ENCODE measurements at places on chromosomes 6 and 20.

- no peak for DNase-seq
These were observed 56.0 kb downstream of the NOL4L start for GRCh38 chr20:32528905-32529670.

GRCh38 chr6:137892271-137892708, 25.2 kb downstream of the TNFAIP3 start:
- no peak for DNase-seq

- no peak for DNase-seq
These were observed 11.5 kb downstream of the BPI start for GRCh38 chr20:38315290-38315966.

DNA sequence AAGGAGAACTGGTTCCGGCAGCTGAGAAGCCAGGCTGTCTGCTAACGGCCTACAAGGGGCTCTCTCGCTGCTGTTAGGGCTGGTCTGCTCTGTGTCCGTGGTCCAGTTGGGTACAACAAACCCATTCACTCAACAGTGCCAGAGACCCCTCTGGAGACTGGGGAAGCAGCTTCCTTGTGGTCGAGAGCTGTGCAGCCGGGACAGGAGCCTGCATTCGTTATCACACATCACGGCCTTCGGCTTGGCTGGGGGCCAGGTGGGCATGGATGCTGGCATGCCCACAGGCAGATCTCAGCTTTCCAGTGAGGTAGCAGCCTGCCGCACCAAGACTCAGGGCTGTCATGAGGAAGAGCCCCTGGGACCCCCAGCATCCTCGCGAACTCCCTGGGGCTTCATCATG, 124.7 kb downstream of the PREX1 start:
- DNase-seq: no peak

GRCh38 chr6:14762077-14762476, 483.8 kb upstream of the JARID2 start:
- no peak for DNase-seq

- no peak for DNase-seq
These were observed 538.6 kb upstream of the RNF217 start for GRCh38 chr6:124423621-124424020.

DNA sequence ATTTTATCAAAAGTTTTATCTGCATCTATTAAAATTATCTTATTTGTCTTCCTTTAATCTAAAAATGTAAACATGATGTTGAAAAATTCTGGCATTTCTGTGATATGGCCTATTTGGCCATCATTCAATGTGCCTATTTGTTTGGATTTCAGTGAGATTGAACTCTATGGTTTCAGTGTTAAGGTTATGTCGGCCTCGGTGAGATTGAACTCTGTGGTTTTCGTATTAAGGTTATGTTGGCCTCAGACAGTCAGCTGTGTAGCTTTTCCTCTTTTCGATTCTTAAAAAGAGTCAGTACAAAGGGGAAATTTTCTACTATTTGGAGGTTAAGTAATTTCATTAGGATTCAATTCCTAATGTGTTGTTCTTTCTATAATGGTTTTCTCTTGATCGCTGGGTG, 320.6 kb downstream of the PACRG start:
- DNase-seq: no peak

DNA sequence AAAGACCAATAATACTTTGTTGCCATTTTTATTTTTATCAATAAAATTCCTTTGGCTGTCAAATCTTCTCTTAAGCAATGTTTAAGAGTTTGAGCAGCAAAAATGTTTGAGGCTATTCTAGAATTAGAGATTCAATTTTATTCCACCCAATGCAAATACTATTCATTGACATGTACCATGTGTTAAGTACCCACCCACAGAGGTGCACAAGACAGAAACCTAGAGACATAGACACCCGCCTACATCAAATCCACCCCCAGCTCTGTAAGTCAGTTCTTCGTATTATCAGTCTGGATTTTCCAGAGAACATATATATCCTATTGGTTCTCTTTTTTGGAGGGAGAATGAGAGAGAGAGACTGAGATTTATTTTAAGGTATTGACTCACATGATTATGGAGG, 463.7 kb downstream of the EPM2A start:
- no peak for DNase-seq

DNA sequence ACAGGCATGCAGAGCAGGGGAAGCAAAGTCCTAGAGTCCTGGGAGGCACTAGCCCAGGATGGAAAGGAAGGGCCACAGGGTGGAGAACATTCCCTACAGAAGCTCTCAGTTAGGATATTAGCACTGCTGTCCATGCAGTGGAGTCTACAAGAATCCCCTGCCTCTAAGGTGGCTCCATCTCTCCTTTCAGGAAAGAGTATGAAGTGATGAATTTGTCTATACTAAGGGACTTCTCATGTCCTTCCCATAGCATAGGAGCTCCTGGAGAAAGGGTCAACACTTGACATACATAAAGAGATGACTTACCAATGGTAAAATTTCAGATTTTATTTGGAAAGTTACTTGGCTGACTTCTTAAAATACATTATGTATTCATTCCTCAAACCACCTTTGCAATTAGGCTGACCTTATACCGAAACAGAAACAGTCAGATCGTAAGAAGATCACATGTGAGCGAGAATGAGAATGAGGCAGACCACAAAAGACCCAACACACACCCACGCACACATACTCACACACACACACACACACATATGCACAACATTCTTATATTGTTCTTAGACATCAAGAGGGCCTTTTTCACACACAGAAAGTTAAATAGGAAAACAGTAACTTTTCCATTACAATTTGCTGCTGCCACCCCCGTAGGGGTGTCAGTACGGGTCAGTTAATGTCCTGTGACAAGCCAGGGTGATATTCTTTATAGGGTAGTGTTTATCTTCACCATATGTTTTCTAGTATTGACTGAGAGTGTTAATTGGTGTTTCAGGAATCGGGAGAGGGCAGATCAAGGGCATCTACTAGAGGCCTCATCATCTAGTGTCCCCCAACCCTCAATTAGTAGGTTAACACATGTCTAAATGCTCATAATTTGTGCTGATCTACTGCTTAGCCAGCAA, 159.4 kb downstream of the FAXC start:
- no peak for DNase-seq
